GM12878 (cell line): ENCODE measurements at places on chromosomes 16 and 17. TPM values are rescaled to one million over a fixed set of nuclear protein-coding genes. Genes with fewer than 3 reads are reported as not detected.

ACSM2A gene
- not detected in 2 replicates for polyA plus RNA-seq

NPIPA8 gene
- not detected in 2 replicates for polyA plus RNA-seq

DNA sequence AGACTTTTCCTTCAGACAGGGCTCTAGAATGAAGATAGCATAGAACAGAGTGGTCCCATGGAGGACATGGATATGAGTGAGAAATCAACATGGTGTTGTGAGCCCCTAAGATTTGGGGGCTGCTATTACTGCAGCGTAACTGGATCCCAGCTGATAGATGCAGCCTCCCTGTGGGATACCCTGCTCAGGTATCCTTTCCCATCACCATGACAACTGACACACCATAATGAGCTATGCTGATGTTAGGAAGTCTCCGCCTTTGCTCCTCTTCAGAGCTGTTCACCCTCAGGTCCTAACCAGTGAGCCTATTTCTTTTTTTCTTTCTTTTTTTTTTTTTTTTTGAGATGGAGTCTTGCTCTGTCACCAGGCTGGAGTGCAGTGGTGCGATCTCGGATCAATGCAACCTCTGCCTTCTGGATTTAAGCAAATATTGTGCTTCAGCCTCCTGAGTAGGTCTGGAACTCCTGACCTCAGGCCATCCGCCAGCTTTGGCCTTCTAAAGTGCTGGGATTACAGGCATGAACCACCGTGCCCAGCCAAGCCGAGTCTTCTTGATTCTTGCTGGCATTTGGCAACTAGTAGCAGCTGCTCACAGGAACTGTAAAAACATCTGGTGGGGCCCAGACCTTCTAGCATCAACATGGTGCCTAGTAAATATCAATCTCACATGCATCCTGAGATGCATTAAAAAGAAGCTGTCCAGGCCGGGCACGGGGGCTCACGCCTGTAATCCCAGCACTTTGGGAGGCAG, 17.1 kb downstream of the STX4 start:
- DNase-seq: no peak

GRCh38 chr16:13032911-13033310, 131.5 kb downstream of the SHISA9 start:
- DNase-seq: no peak

DNA sequence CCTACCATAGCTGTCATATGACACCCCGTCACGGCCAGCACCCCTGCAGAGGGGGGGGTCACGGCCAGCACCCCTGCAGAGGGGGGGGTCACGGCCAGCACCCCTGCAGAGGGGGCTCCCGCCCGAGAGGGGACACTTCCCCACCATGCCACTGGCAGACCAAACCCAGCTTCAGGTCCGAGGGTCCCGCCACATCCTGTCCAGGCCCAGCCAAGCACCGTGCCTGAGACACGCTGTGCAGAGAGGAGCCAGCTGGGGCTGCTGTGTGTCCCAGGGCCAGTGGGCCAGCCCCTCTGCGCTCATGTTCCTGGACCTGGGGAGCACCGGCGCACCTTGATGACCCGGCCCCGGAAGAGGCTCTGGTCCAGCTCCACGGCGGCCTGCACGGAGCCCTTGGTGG, 1.9 kb downstream of the PABPN1L start:
- DNase-seq: no peak

GRCh38 chr16:68629351-68629910, 15.7 kb upstream of the CDH3 start:
- no peak for DNase-seq

DNA sequence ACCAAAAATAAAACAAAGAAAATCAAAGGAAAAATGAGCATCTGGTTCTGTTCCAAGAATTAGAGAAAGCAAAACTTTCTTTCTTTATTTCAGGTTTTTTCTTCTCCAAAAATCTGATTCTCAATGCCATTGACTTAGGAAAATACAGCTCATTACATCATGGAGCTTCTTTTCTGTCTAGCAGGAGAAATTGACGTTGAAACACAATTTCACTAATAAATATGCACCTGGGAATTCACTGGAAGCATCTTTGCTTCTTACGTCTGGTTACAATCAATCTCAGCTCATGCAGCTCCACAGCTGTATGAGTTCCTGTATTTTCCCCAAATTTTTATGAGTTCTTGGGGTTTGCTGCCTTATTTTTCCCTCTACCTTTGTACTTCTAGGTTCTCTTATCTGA, 1568.6 kb upstream of the GOT2 start:
- no peak for DNase-seq

- DNase-seq: peak; percentile 76
Observed at GRCh38 chr17:41930009-41930832, at the start of gene ODAD4. Gene ODAD4 (plus strand): TSS chr17:41930617. CDS start chr17:41930724, 107 bp downstream.

GRCh38 chr17:43632221-43632620, 29.5 kb downstream of the MEOX1 start:
- DNase-seq: no peak

DNA sequence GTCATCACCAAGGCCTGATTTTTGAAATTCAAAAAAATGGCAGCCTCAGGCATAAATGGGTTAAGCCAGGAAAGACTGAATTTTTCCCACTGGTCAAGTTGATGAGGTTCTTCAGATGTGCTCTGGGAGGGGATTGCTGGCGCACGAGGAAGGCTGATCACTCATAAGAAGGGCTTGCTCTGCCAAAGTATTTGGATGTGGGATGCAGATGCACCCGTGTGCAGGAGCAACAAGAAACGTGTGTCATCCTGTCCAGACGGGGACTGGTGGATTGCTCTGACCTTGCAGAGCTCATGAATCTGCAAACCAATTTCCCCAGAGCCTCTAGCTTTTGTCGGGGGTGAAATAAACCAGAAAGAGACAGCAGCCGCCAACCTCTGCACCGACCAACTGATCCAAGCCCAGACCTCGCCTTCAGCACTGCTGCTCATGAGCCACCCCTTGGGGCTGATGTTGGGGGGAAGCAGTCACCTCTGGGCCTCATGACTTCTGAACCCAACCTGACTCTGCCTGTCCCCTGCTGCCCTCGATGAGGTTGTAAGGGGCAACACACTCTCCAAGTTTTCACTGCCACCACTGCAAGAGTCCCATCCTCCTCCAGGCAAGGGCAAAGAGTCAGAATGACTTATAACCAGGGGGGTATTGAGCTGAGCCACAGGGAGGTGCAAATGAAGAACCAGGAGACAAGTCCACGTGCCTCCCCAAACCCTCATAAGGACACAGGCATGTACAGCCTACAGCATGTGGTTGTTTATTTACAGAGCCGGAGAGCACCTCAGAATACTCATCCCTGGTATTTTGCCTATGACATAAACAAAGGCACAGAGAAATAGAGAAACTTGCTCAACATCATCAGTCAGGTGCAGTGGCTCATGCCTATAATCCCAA, 452.0 kb downstream of the SOX9 start:
- DNase-seq: no peak

DNA sequence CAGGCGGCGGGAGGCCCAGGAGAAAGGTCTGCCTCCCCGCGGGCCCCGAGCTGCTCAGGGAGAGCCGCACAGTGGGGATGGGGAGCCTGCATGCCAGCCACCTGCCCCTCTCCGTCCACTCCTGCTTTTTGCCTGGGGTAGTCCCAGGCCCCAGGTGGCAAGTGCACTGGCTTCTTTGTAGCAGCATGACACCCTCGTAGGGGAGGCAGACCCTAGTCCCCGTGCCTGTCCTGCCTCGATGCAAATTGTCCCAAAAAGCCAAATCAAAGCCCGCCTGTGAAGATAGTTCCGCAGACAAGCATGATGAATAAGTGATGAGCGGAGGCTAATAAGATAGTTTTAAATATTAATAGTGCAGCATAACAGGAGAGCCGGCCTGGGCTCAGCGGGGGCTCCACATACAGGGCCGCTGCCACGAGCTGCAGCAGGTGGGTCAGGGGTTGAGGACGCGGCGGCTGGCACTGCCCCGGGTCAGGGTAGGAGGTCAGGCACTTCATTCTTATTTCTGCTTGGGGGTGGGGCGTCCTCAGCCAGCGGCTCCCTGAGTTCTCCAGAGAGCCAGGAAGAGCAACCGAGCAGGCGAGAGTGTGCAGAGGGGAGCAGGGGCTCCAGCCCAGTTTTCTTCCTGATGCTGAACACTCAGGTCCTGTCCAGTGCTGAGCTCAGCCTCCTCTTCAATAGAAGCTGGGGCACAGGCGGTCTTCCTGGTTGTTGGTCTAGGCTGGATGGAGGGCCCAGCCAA, 26.8 kb downstream of the GINS2 start:
- DNase-seq: no peak

- DNase-seq: no peak
Observed at GRCh38 chr17:73469311-73469710, 157.5 kb upstream of the CDC42EP4 start.
